Putamen (tissue), 1 donor: ENCODE measurements at places on chromosomes 16 and 17.

GRCh38 chr16:10171221-10171620, 11.0 kb downstream of the GRIN2A start:
- no peak for DNase-seq

DNA sequence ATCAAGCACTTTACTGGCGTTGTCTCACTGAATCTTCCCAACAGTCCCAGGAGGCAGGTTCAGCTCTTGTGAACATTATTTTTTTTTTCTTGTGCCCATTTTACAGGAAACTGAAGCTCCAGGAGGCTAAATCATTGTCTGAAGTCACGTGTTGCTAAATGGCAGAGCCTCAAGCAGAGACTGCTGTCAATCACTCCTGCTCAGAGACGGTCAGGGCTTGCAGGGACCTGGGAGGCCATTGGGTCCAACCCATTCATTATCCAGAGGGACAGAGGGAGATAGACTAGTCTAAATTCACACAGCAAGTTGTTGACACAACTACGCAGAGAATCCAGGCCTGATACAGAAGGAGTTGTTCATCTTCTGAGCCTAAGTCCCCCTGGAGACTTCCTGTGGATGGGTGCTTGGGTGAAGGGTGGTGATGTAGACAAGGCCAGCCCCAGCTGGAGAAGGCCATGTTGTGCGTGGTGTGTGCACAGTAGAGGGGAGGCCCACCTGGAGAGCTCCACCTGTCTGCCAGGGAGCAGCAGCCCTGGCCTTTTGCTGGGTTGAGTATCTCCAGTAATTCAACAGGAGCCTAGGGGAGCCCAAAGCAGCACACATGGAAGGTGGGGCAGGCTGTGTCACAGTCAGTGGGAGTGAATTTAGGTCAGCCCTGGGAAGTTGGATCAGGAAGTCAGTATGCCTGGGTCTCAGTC, 24.3 kb upstream of the C1QL1 start:
- no peak for DNase-seq

GRCh38 chr16:49649013-49649765, 206.7 kb downstream of the ZNF423 start:
- no peak for DNase-seq

DNA sequence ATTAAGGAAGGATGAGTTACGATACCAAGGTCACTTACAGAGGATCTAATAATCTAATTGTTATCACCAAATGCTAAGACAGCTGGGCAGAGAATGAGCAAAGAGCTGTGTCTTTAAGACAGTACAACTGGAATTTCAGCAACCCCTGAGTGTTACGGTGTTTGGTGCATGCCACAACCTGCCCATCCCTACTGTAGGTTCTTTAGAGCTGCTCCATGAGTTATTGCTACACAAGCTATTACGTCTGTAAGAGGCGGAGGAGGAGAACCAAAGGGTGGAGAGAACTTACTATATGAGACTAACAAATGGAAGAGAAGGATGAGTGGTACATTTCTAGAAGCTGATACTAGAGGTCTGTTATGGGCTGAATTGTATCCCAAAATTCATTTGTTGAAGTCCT, 14.2 kb upstream of the C17orf78 start:
- DNase-seq, result no peak

DNA sequence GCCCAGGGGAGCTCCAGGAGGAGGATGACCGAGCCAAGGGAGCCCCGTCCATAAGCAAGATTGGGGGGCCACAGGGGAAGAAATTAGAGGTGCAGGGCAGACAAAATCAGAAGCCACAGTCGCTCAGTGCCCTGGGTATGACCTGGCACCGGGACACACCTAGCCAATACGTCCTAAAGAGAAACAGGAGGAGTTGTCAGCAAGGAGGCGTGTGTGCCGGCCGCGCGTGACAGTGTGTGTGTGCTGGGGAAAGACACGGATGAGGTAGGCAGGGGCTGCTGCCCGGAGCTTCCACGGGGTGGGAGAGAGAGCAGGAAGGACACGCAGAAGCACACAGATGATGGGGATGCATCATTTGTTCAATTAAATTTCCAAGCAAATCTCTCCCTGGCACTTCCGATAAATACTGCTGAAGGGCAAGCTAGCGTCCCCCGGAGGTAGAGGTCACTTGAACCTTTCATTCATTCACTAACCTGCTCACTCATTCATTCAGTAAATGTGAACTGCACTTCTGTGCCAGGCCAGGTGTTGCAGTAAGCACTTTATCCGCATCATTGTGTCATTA, 38.0 kb downstream of the C16orf95 start:
- no peak for DNase-seq

GRCh38 chr17:69516911-69517310, 102.4 kb downstream of the MAP2K6 start:
- DNase-seq, result no peak

- no peak for DNase-seq
These were observed 10.3 kb downstream of the MPP3 start for GRCh38 chr17:43822570-43823190.

- DNase-seq, result no peak
These were observed 65.2 kb downstream of the ZZEF1 start for GRCh38 chr17:4077581-4077980.

DNA sequence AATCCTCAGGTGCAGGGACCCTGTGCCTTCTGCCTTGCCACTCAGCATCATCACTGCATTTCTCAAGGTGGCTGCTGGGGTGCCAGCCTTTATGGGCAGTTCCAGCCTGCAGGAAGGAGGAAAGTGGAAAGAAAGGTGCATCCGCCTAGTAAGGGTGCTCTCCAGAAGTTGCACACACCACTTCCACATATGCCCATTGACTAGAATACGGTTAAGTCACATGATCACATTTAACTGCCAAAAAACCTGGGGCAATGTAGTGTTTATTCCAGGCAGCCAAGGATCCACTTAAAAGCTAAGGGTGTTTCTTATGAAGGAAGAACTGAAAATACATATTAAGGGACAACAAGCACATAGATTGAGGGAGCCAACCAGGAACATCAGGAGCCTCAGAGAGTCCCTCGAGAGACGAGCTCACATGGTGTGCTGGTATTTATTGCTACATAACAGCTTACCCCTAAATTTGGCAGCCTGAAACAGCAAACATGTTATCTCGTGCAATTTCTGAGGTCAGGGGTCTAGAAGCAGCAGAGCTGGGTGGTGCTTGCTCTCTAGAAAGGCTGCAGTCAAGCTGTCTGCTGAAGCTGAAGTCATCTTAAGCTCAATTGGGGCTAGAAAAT, 52.0 kb upstream of the MMP2 start:
- no peak for DNase-seq

GRCh38 chr16:49788986-49789385, 66.9 kb downstream of the ZNF423 start:
- no peak for DNase-seq

GRCh38 chr16:1007284-1007850, 25.8 kb downstream of the SOX8 start:
- DNase-seq, result no peak

GRCh38 chr17:50607522-50608175, 27.0 kb upstream of the ABCC3 start:
- DNase-seq, result no peak

GRCh38 chr17:2087597-2088211, 32.8 kb downstream of the HIC1 start:
- peak; percentile 49 for DNase-seq

- no peak for DNase-seq
These were observed 5.6 kb downstream of the SLC16A3 start for GRCh38 chr17:82234211-82235055.

DNA sequence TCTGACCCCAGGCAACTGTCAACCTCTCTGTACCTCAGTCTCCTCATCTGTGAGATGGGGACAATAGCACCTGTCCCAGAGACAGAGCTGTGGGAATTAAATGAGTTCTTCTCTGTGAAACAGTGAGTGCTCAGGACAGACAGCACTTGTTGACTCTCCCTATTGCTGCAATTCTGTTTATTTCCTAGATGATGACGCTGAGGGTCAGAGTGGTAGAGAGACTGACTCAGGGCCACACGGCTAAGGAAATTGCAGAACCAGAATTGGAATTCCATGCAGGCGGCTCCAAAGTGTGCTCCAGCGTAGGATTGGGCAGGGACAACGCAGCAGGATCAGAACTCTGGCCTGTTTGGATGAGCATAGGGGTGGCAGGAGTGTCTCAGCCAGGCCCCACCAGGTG, 302.2 kb downstream of the C16orf95 start:
- DNase-seq, result no peak

DNA sequence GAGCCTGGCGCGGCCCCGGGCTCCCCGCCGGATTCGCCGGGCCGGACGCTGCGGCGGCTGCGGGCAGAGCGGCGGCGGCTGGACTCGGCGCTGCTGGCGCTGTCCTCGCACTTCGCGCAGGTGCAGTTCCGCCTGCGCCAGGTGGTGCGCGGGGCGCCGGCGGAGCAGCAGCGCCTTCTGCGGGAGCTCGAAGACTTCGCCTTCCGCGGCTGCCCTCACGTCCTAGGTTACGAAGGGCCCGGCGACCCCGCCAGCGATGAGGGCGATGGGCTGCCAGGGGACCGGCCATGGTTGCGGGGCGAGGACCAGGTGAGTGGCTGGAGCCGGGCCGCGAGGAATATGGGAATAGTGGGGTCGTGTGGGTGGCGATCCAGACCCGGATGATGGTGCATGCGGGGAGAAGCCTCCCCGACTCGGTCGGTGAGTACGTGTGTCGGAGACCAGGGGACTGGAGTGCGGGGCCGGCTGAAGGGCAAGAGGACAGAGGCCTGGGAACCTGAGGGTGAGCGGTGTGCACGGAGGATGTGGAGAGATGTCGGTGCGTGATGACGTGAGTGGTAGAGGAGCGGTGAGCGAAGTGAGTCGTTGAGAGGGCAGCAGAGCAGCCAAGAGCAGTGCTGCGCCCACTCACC, 517 bp downstream of the RUNDC1 start:
- peak; percentile 61 for DNase-seq

DNA sequence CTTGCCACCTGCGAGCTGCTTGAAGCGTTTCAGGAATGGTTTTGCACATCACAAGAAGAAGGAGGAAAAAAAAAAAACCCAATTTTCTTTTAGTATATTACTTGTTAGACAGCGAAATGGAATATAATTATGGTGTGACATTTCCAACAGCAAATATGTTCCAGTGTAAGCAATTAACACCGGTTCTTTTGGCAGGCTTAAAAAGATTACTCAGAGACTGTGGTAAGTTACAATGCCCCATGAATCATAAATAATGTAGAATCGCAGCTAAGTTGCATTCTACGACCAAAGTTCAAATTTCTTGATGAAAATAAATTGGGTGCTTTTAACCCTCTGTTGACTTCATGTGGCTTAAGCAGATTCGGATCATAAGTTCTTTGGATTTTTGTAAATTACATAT, 245.2 kb downstream of the XYLT1 start:
- DNase-seq, result no peak

DNA sequence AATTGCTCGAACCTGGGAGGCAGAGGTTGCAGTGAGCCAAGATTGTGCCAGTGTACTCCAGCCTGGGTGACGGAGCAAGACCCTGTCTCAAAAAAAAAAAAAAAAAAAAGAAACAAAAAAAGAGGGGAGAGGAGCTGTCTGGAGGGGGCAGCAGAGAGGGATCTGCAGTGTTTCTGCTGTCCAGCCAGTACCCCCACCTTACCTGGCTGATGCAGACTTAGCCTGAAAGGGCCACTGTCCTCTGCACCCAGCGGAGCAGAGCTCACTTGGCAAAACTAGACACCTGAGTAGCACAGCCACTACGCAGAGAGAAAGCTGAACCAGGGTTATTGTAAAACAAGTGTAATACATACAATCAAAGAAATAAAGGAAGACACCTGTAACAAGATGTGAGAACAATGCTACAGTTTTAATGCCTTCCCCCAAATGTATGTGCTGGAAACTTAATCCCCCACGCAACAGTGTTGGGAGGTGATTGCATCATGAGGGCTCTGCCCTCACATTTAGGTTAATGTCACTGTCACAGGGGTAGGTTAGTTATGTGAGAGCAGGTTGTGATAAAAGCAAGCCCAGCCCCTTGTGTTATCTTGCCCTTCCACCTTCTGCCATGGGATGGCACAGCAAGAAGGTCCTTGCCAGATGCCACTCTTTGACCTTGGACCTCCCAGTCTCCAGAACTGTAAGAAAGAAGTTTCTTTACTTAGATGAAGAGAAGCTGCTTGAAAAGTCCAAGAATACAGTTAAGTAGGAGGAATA, 211.2 kb downstream of the RPTOR start:
- no peak for DNase-seq

GRCh38 chr17:61595418-61596186, 4.6 kb upstream of the NACA2 start:
- DNase-seq, result peak; percentile 8

DNA sequence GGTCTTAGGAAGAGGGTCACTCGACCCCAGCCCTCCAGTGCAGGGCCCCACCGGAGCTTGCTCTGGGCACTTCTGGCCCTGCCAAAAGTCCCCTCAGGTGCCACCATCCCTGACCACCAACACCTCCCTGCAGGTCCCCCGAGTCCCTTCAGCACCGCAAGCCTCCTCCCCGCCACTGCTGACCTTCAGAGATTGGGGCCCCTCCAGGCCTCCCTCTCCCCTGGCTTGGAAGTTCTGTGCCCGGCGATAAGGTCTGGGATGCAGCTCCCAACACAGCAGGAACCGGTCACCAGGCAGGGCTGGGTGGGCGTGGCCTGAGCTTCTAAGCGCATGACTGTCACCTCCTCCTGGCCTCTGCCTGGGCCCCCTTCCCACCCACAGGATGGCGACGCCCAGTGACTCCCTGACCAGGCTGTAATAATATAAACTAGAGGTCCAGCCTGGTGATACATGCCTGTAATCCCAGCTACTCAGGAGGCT, 11.2 kb downstream of the PIEZO1 start:
- DNase-seq, result no peak

DNA sequence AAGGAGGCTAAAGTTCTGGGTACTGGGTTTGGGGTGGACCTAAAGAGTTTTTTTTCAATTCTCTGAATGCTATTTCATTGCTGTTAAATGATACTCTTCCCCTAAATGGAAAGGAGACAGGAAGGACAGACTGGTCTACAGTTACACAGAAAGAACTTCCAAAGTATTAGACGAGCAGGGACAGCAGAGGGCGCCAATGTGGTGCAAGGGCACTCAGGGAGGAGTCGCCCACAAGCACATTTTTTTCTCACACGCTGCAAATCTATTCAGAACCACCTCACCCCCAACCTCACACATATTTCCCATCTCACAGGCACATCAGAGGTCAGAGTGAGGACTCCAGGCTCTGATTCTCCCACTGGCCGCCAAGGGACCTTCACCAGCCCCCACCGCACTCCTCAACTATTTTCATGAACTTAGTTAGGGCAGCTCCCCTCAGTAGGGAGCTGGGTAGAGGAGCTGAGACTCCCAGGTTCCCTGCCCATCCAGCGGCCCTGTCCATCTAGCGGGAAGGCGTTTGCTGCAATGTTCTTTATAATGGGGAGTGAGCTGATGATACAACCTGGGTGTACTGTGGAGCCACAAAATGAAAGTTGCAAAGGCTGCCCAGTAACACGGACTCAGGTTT, 6.8 kb upstream of the CA4 start:
- DNase-seq, result peak; percentile 63
